Natural killer cell treated with Interleukin-12 subunit alpha and Interleukin-12 subunit beta and Interleukin-15 and Interleukin-18, amount 100 ng/mL, for 72 hours (primary cell): ENCODE measurements at places on chromosomes 5 and 9. TPM values are rescaled to one million over a fixed set of nuclear protein-coding genes. Genes with fewer than 3 reads are reported as not detected.

DNA sequence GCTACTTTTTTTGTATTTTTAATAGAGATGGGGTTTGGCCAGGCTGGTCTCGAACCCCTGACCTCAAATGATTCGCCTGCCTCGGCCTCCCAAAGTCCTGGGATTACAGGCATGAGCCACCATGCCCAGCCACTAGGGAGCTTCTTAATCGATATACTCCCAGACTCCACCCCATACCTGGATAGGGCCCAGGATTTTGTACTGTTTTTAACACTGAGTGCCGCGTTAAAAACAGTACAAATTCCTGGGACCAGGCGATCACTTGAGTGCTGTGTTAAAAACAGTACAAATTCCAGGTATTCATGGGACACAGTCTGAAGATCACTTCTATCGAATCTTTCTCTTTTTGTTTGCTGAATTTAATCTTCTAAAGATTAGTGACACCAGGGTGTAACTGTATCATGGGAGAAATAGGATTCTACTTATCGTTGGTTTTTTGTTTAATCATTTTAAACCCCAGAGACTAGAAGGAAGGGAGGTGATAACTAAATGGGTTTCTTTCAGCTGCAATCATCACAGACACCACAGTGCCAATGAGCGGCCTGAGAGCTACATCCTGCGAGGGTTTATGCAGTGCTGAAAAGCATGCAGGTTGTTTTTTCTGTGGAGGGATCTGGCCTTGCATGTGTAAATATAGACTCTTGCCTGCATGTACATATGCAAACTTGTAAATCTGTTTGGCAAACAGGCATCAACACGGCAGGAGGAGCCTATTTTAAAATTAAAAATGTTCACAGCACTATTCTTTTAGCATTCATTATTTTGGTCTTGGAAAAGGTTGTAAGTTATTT is 303.8 kb upstream of the WWC1 start:
- H3K4me3 ChIP-seq, result no peak overlapping the region
- H3K4me1 ChIP-seq, result no peaks in the 10 kb centered on the region
- H3K27me3 ChIP-seq, result peaks cover 2% of the 10 kb centered on the region
- H3K36me3 ChIP-seq, result no peaks in the 10 kb centered on the region
- no peak overlapping the region for H3K27ac ChIP-seq

DNA sequence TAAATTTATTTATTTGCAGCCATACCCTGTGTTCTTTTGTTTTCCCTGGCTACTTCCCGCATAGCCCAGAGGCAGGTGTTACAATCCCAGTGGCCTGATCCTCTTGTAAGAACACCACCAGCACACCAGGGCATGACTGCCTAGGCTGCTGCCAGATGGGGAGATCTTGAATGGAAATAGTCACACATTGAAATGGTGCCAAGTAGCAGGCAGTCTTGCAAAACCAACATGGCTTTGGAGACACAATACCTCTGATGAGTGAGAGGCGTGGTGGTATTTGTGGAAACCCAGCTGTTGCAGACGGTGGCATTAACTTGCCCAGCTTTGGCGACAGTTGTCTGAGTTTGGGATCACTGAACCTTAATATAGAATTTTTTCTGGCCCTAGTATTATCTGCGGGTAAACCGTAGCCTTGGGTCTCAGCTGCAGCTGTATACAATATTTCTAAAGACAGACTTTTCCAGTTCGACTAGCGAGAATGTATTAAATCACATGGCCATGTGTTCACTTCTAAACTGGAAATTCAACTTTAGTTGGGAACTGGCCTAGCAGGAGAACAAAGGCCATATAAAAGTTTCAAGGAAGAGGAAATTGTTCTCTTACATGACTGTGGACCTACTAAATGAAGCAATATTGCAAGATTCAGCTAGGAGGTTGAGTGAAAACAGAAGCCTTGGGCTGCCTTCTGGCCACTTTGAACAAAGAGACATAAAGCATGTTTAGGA is 277.0 kb downstream of the SMARCA2 start:
- no peaks in the 10 kb centered on the region for H3K36me3 ChIP-seq
- peaks cover 27% of the 10 kb centered on the region for H3K27me3 ChIP-seq
- H3K4me1 ChIP-seq, result no peaks in the 10 kb centered on the region
- H3K4me3 ChIP-seq, result no peak overlapping the region

- H3K4me1 ChIP-seq, result peaks cover 3% of the 10 kb centered on the region
- H3K36me3 ChIP-seq, result no peaks in the 10 kb centered on the region
- no peak overlapping the region for H3K27ac ChIP-seq
- H3K27me3 ChIP-seq, result peaks cover 19% of the 10 kb centered on the region
- H3K4me3 ChIP-seq, result no peak overlapping the region
Measured at GRCh38 chr9:69812068-69813000, 8.3 kb upstream of the CFAP95 start.

Gene TMEM174
- not detected for total RNA-seq

GRCh38 chr5:163478126-163478981 is 17.9 kb downstream of the HMMR start:
- H3K4me1 ChIP-seq, result no peaks in the 10 kb centered on the region
- peaks cover 4% of the 10 kb centered on the region for H3K36me3 ChIP-seq
- H3K4me3 ChIP-seq, result no peak overlapping the region
- no peaks in the 10 kb centered on the region for H3K27me3 ChIP-seq
- H3K27ac ChIP-seq, result no peak overlapping the region
- DNase-seq, result no peak

Gene LCN9
- total RNA-seq, result not detected
